ENCODE measurements at places on chromosomes 16 and 17.

DNA sequence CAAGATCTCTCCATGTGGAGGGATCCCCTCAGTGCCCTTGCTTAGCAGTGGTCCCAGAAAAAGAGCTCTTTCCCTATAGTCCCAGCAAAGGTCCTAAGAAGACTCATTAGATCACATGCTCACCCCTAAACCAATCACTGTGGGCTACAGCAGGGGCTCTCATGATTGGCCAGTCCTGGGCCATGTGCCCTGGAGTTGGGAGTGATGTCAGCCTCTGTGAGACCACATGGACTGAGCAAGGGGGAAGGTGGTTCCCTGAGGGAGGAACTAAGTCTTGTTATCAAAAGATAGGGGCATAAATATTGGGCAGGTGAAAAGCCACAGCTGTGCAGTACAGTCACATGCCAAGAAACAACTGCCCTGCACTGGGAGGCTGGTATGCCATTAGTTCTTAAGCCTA lies 51.3 kb downstream of the SCNN1B start:
- no peak for DNase-seq

GRCh38 chr17:49854126-49854525 lies 6.3 kb upstream of the TAC4 start:
- no peak for DNase-seq

DNA sequence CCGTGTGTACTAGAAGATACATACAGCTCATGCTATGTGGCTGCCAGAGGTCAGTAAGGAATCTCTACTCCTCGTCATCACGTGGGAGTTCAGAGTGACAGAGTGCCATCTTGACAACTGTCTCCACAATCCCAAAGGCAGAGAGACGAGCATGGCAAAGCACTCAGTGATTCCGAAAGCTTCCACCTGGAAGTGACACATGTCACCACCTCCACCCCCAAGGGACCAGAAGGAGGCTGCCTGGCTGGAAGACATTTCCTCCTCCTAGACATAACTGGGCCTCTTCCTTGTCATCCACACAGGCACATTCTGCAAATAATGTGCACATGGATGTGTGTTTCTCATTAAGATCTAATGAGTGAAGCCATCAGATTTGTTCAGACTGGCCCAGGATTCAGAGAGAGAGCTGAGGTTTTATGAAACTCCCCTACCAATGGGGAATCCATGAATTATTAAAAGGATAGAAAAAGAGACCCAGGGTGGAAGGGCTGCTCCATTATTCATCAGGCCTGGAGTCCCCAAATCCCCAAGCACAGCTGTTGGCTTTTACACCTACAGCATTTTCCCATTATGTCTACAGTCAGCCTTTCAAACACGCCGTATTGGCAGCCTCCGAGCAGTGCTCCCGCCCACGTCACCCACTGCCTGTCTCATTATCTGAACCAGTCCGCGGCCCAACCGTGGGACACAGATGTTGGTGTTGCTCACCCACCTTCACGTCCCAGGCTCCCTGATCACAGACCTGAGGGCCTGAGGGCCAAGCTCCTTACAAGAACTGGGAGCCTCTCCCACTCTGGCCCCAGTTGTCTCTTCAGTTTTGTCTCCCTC lies 3.3 kb upstream of the CACNG5 start:
- no peak for DNase-seq

DNA sequence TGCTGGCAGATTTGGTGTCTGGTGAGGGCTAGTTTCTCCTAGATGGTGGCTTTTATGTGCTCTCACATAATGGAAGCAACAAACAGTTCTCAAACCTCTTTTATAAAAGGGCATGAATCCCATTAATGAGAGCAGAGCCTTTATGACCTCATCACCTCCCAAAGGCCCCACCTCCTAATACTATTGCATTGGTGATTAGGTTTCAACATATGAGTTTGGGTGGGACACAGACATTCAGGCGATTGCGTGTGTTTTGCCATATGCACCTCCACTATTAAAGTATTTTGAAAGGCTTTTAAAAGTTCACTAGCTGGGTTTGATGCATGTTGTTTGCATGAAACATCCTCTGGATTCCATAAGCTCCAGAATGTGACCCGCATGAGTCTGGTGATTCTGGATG lies 24.4 kb upstream of the DNAJA2 start:
- DNase-seq, result no peak

DNA sequence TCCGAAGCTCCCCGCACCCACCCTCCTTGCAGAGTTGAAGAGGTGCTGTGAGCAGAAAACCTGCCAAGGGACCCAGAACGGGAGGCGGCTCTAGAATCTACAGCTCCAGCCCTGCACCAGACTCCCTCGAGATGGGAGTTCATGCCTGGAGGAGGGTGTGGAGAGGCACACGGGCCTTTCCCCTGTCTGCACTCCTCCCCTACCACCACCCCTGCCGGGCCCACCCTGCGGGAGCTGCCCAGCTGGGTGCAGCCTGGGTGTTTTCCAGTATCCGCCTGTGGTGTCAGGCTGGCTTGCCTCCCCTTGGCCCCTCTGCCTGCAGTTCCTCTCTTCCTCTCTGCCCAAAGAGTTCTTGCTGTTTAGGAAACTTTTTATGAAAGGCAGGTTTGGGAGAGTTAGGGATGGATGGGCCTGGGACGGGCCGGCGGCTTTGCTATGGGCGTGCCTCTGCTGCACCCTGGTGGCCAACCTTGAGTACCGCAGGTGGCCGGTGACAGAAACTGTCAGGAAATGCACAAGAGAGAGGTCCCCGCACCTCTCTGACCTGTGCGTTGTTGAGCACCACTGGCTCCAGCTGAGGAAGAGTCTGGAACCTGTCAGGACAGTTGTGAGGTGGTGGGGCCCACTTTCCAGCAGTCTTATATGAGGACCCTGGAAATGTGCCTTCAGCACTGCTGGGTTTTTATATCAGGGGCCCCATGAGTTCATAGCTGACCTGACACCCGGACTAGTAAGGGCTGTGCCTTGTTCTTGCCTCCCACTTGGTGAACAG lies 354.1 kb downstream of the SEC14L1 start:
- DNase-seq, result peak; percentile 60

DNA sequence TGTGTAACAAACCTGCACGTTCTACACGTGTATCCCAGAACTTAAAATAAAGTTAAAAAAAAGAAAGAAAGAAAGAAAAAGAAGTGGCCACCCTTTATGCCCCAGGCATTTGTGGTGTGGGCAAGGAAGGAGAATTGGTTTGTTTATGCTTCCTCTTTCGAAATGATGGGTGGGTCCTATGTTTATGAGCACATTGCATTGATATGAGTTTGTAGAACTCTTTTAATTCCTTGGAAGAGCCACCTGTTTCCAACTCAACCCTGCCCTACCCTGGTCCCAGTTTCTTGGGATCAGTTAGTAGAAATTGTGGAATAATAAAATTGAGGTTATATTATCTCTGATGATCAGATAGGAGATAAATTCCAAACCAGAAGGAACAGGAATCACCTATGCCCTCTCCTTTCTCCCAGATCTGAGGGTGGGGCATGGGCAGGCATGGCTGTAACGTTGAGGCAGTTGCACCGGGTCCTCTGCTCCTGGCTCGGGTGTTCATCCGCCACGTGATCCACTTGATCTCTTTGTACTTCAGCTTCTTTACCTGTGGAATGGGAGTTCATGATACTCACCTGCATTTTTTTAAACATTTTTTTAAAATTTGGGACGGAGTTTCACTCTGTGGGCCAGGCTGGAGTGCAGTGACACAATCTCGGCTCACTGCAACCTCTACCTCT lies 15.9 kb downstream of the CHAD start:
- DNase-seq, result no peak

DNA sequence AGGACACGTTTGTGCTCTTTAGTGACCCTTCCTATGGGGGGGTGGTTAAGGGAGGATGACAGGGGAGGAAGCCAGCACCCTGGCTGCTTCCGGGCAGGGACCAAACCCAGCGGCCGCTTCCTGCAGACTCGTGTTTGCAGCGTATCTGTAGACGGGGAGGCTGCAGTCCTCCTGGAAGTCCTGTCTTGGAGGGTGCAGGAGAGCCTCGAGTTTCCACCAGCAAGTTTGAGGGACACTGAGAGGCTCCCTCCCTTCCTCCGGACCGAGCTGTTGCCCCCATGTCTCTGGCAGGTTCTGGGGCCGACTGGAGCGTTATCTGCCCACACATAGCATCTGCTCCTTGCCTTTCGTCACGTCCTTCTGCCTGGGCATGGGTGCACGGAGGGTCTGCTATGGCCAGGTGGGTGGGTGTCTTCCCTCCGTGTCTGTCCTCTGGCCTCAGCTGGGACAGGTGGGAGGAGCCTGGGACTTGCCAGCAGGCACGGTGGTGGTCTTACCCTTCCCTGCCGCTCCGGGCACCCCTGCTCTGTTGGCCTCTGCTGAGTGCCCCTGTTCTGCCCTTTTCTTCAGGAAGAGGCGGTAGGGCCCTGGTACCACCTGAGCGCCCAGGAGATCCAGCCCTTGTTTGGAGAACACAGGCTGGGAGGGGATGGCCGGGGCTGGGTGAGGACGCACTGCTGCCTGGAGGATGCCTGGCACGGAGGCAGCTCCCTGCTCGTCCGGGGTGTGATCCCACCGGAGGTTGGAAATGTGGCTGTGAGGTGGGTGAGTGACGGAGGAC lies 8.8 kb downstream of the ENGASE start:
- DNase-seq, result no peak

- DNase-seq, result no peak
These were observed 24.5 kb downstream of the GPR142 start for GRCh38 chr17:74391771-74392170.

- no peak for DNase-seq
These were observed 301.7 kb upstream of the PMFBP1 start for GRCh38 chr16:72473631-72474030.

- DNase-seq, result no peak
These were observed 1.9 kb downstream of the NECAB2 start for GRCh38 chr16:83969771-83970429.

GRCh38 chr16:49478107-49478506 lies 104.5 kb downstream of the C16orf78 start:
- no peak for DNase-seq

DNA sequence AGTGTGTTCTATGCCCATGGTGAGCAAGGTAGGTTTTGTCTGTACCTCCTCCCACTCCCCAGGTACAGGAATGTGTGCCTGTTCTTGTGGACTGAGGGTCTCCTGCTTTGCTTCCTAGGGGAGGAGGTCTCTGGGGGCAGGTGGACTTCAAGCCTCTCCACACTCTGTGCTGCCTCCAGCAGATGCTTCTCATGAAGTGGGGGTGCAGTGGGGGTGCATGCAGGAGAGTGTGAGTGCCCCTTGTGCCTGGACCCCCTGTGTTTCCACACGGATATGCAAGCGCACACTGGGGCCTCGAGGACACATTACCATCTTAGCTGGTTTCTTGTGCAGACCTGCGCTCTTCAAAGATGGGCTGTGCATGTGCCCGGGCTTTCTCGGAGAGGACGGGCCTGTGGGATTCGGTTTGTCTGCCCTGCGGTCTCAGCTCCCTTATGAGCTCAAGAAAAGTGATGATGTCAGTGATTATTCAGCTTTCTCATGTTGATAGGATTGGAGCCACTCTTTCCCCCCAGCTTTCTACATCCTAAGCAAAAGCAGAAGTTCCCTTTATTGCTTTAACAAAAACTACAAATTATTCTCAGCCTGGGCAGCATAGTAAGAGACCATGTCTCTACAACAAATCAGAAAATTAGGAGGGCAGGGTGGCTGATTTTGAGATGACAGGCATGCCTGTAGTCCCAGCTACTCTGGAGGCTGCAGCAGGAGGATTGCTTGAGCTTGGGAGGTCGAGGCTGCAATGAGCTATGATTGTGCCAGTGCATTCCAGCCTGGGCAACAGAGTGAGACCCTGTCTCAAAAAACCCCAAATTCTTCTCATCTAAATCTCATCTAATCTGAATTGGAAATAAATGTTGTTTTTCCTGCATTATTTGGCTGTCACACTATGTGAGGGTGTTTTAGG lies 86.8 kb downstream of the RPTOR start:
- DNase-seq, result no peak

GRCh38 chr17:2745317-2746037 lies 4.0 kb downstream of the CCDC92B start:
- no peak for DNase-seq

- no peak for DNase-seq
These were observed 20.7 kb downstream of the ADAP2 start for GRCh38 chr17:30942308-30943079.

- DNase-seq, result no peak
These were observed 154.3 kb upstream of the ZFHX3 start for GRCh38 chr16:73202161-73202729.

- peak; percentile 41 for DNase-seq
These were observed 24.9 kb downstream of the ACTG1 start for GRCh38 chr17:81487487-81488275.

- no peak for DNase-seq
These were observed 103.6 kb downstream of the SDR42E1 start for GRCh38 chr16:81907681-81908080.

DNA sequence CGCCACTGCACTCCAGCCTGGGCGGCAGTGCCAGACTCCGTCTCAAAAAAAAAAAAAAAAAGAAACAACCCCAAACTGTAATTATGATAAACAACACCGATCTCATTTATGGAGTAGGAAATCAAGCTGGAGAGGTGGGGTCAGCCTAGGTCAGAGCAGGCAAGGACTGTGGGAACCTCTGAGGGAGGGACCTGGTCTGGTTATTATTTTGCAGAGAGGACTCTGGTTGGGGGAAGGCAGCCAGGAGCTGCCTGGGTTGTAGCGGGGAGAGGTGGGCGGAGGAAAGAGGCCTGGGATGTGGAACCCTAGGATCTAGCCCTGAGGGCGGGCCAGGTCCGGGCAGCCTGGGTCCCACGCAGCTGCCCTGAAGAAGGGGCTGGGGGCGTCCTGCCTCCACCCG lies 10.9 kb upstream of the HS3ST6 start:
- DNase-seq, result no peak

DNA sequence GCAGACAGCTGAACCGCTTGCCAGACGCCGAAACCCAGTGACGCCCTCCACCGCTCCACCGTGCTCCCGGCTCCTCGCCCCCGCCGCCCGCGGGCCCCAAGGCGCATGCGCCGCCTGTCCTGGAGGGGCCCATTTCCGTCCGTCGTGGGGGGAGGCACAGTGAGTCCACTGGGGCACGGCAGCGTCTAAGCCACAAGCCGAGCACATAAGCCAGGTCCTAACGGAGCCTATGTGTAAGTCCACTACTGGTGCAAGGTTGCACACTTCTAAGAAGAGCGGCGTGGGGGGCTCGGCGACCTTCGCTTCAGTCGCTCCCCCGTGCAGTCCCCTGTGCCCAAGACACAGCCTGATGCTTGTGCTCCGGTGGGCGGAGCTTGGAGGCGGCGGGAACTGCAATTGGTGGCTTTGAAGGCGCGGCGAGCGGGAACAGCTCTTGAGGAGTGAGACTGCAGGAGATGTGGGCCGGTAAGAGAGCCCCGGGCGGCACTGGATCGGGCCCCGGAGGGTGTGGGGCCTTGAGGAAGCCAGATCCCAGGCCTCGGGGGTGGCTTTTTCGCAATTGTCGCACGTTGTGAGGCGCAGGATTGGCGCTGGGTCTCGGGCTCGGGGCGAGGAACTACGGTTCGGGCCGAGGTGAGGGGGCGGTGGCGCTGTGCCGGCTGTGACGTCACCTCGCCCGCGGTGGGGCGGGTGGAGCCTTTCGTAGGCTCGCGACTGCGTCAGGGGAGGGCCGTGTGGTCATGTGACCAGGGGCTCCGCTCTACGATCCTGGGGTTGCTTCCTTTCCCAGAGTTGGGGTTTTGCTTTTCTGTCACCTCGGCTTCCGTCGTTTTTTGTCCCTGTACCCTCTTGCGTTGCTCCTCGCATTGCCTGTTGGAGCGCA lies at the start of the genes CENPN and CMC2:
Gene CENPN (plus strand): TSS at position 402 of the 883 bp plus-strand sequence. CDS start 4,726 bp downstream, outside the sequence.
Gene CMC2 (minus strand): TSS at position 73 of the 883 bp plus-strand sequence. CDS start 9,491 bp downstream, outside the sequence.
- DNase-seq, result peak; percentile 93

Measured in stimulated activated CD8-positive, alpha-beta memory T cell treated with anti-CD3 and anti-CD28 coated beads, Interleukin-4, amount 100 ng/mL, for 4 hours (primary cell).